ENCODE measurements at places on chromosomes 16 and 17.
A peak's percentile ranks its signal among the peaks of the same experiment; 100 is the strongest.

GRCh38 chr16:78503602-78504001 is 404.1 kb downstream of the WWOX start:
- DNase-seq = peak; percentile 68

DNA sequence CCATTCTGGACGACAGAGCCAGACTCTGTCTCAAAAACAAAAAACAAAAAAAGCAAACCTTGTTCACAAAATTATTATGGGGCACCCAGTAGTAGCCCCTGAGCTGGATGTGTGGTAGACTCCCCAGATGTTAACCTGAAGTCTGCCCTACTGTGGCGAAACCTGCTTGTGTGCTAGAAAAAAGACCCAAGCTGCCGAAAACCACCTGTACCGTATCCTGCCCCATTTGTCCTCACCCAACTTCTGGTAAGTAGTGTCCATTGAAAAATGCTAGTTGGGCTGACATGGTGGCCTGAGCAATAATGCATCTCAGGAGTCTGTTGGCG is 9.1 kb downstream of the RMI2 start:
- no peak for DNase-seq

GRCh38 chr17:66755944-66756290 is 79.0 kb upstream of the CACNG5 start:
- no peak for DNase-seq

- DNase-seq = no peak
Observed at GRCh38 chr17:77744066-77744988, 214.2 kb upstream of the TNRC6C start.

GRCh38 chr17:73637866-73638265 is 6.4 kb downstream of the SDK2 start:
- DNase-seq = no peak

DNA sequence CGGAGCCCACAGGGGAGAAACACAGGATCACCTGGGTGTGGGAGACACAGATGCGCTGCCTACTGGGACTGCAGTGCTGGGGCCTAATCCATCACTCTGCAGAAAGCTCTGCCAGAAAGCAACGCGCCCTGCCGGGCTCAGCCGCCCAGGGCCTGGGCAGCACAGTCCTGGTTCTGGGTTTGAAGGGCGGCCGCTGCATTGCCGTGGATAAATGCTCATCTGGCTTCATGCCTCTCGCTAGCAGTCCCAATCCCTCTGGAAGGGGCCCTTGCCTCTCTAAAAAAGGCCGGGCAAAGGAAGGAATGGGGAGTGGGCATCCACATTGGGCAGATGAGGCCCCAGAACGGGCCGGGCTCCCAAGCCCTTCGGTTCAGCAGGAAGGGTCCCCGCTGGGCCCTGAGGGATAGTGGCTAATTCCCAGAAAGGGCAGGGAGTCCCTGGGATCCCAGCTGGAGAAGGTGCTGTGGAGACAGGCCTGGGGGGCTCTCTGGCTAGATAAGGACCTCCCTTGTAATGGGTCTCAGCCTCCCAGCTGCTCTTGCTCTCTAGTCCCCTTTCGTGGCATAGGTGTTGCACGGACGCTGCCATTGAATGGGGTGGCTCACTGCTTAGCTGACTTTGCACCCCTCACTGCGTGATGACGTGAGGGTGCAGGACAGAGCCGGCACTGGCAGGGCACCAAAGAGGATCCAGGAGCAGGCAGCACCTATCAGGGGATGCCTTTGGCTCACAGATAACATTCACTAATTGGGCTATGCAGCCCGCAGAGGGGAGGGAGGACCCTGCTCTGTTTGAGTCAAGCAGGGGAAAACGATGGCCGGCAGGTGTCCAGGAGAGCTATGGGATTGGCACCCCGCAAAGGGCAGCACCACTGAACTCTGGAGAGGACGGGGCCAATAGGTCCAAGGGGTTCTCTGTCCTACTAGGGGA is 88.6 kb downstream of the PGS1 start:
- no peak for DNase-seq

- peak; percentile 55 for DNase-seq
Observed at GRCh38 chr17:4881761-4882555, 17.4 kb upstream of the C17orf107 start.

- DNase-seq = no peak
Observed at GRCh38 chr17:34360601-34361270, 2.3 kb downstream of the CCL1 start.

GRCh38 chr17:75012346-75013091 is at the start of gene MRPL58:
MRPL58 (plus strand) TSS chr17:75012670; CDS start chr17:75012687, 17 bp downstream.
- DNase-seq = peak; percentile 87
